ENCODE measurements at places on chromosomes 13 and 19. TPM values are rescaled to one million over a fixed set of nuclear protein-coding genes. Genes with fewer than 3 reads are reported as not detected.

ATP8B3 gene
- polyA plus RNA-seq: 0.56 TPM

GRWD1 gene
- polyA plus RNA-seq: 34.6 TPM

DNA sequence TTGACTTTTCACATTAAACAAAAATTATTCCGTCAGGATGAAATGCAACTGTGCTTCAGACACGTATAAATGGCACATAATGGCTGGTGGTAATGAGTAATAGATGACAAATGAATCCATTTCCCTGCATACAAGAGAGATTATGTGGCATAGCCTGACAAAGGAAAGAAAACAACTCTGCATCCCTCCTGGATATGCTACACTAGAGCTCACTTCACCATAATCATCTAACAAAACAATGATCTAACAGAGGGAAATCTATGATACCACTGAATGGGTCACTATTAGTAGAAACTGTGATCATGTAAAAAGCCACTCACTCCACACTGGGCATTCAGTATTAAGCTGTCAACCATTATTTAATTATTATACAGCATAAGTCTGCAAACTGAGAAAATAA, 1498.4 kb downstream of the EFNB2 start:
- DNase-seq: no peak

DNA sequence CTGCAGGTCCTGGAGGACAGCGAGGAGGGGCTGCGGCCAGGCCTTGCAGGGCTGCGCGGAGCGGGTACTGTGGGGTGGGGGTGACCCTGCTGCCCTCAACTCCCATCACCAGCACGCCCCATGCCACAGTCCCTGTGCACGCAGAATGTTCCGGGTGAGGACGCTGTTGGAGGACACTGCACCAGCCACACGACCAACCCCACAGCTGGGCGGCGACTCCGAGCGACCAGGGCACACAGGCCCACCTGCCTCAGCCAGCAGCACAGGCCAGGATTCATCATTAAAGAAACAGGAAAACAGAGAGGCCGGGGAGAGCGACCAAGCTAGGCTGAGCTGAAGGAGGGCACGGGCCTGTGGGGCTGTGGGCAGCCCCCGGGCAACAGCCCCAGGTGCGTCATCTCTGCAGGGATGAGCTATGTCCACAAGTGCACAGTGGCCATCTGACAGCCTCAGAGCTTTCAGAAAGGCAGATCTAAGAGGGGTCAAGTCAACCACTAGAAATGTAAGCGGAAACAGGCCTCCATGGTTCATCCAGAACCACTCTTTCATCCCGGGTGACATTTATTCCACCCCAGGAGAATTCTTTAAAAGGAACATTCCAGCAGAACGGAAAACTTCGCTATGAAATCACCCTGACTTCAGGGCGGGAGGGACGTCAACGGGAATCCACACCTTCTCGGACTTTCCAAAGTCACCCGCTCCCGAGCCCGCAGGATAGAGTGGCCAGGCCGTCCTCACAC, 1.5 kb downstream of the GAS6 start:
- no peak for DNase-seq

DNA sequence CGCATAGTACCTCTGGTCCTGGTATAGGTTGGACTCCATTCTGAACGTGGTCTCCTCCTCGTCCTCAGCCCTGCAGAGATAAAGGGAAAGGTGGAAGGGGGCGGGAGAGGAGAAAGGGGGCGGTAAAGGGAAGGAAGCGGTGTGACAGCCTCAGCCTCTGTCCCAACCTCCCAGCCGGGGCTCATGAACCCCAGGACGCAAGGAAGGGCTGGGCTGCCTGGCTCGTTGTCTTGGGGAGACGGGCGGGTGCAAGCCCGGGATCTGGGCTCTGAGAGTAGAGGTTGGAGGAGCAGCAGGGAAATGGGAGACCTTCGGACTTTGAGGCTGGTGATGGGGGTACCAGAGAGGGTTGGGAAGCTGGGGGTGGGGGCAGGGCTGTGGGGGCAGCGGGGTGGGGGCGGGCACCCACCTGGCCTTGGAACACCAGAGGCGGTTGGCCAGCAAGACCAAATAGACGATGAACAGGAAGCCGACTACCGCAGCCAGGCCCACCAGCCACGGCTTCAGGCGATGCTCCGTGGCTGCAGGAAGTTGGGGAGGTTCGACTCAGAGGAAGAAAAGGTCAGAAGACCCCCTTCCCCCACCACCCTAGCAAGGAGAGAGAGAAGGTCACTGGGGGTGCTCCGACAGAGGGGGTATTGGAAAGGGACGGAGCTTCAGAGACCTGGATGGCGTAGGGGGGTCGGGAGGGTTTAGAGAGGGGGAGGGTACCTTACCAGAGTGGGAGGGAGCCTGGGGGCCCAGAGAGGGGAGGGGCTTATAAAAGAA, 1.7 kb downstream of the SMIM24 start:
- DNase-seq: no peak

All from renal cortex interstitium (tissue), 15 donors.